ENCODE measurements at places on chromosomes 16 and 17.

GRCh38 chr17:57624386-57624785, 120.7 kb downstream of the CCDC182 start:
- DNase-seq = no peak

DNA sequence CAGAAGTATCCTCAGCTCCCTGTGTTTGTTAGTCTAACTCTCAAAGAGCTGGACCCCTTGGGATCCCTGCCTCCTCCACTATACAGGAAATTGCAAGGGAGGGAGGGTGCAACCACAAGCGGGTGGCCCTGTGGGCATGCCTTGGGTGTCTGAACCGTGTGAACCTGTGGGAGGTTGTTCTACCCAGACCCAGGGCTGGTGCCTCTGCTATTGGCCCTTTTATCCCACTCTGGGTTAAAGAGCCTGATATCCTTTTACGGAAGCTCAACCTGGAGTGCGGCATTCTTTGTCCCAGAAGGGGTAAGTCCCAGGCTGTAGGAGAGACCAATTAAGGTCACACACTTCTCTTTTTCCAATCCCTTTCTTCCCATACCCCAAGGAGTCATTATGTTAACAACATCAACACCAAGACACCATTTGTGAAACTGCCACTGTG, 53.4 kb downstream of the ARSG start:
- DNase-seq = no peak

GRCh38 chr16:86030116-86030515, 131.2 kb downstream of the IRF8 start:
- no peak for DNase-seq

- DNase-seq = no peak
Observed at GRCh38 chr16:15671530-15672117, 21.6 kb downstream of the NDE1 start.

DNA sequence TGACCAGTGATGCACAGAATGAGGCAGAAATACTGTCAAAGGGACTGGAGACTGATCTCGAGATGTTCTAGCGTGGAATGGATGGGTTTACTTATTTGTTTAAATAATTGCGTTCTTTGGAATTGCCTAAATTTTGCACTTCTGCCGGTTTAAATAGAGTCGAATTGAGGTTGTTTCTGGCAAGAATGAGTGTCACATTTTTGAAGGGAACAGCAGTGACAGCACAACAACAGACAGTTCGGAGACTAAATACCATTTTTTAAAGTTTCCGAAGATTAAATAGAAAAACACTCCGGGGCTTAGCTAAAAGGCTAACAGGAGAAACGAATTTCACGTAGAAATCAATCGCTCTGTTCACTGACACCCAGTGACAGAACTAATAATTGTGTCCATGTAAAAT, 969.2 kb upstream of the RBFOX1 start:
- no peak for DNase-seq

All from MCF 10A (cell line).